T-helper 22 cell (primary cell): ENCODE measurements at places on chromosomes 13 and 19.

GRCh38 chr13:35714588-35715377, 238.3 kb upstream of the MAB21L1 start:
- DNase-seq, result no peak

DNA sequence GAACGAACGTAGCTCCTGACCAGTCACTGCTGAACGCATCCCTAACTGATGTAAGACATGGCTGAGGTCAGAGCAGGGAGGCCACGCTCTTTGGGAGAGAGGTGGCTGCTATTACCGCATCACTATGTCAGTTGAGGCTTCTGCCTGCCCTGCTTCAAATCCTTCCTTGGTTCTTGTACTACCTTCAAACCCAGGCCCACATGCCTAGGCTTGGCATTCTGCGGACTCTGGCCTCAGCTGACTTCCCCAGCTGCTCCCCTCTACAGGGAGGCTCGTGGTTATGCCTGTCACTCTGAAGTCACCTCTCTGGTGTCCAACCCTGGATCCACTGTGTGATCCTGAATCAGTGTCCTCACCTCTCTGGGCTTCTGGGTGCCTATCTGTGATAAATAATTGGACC, 14.8 kb upstream of the MEIS3 start:
- DNase-seq, result no peak

DNA sequence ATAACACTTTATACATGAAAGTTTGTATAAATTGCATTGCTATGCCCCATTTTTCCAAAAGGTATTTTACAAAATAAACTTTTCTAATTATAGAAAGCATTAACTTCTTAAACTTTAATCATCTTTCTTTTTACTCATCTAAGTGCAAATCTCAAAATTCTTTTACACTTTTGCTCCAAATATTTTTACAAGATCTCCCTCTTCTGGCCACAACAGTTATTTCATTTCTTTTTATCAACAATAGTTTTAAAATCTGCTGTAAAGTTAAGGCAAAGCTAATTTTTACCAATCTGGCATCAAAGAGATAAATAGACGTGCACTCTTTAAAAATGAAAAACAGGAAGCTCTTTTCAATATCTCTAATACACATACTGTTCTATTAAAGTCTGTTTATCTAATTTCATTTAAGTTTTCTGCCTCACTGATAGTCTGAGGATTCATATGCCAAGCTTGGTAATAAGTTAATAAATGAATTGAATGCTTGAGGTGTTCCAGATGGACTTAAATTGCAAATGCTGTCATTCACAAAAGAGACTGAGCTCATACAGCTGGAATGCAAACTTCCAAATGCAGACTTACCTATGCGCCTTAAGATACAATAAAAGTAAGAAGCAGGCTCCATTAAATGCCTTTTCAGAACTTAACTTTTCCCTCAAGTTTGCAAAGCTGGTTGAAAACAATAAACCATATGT, 583.0 kb upstream of the ATXN8OS start:
- no peak for DNase-seq

DNA sequence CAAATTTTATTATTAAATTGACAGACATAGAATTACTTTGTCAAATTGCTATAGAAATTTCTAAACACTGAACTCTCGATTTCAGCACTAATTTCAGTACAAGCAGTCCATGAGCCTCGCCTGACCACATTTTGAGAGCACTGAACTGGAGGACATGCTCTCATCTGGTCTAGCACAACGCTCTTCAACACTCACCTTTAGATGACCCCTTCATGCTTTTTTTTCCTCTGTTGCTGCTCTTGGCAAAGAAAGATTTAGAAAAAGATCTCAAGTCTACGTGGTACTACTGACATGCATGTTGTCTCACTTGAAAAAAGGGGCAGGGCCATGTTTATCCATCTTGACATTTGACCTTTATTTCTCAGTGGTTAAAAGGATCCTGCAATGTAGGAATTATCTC, 981.5 kb downstream of the DIAPH3 start:
- DNase-seq, result no peak

GRCh38 chr19:18605546-18606280, 886 bp downstream of the CRLF1 start:
- DNase-seq, result no peak

DNA sequence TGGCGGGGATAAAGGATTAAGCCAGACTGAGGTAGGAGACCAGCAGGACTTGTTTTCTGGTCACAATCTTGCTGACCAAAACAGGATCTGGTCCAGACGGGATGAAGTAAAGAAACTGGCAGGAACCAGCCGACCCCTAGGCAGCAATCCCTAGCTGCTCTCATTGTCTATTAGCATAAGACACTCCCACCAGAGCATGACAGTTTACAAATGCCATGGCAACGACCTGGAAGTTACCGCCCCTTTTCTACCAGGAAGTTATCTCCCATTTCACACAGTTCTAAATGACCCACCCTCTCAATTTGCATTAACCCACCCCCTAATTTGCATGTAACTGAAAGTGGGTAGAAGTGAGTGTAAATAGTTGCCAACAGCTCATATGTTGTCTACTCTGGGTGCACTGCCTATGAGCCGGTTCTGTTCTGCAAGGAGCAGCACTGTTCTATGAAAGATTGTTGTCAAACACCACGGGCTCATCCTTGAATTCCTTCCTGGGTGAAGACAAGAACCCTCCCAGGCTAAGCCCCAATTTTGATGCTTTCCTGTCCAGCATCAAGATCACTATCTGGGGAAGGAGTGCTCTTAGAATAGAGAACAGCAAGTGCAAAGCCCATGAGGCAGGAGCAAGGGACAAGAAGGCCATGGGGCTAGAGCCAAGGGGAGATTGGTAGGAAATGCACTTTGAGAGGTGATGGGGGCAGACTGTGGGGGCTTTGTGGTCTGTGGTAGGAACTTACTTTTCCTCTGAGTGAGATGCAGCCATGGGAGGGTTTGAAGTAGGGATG, 13.9 kb upstream of the FBXO27 start:
- no peak for DNase-seq

- DNase-seq, result no peak
These were observed 53.7 kb upstream of the PRR20A start for GRCh38 chr13:57087006-57087405.

- no peak for DNase-seq
These were observed 53.9 kb upstream of the FLT1 start for GRCh38 chr13:28548872-28549271.

DNA sequence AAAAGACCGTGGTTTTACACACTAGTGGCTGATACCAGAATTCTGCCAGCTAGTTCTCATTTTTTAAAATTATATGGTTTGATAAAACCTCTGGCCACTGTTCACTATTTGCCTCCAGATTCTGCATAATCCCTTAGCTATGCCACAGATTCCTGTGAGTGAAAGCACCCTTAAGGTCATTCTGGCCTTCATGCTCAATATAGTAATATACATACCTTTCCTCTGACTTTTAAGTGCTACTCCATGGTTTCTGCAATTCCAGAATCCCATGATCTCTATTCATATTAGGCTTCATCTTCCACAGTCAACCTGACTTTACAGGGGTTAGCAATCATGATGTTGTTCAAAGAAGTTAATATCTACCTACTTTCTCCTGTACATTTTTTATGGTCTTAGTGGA, 274.1 kb upstream of the EDNRB start:
- DNase-seq, result no peak

GRCh38 chr13:111503905-111504695, 183.7 kb downstream of the TEX29 start:
- no peak for DNase-seq

- DNase-seq, result peak; percentile 61
These were observed 7.1 kb upstream of the NFIC start for GRCh38 chr19:3359015-3359918.
